ENCODE measurements at places on chromosomes 5 and 9.

- DNase-seq: no peak
These were observed 66.8 kb downstream of the FBXL7 start for GRCh38 chr5:15566789-15567188.

DNA sequence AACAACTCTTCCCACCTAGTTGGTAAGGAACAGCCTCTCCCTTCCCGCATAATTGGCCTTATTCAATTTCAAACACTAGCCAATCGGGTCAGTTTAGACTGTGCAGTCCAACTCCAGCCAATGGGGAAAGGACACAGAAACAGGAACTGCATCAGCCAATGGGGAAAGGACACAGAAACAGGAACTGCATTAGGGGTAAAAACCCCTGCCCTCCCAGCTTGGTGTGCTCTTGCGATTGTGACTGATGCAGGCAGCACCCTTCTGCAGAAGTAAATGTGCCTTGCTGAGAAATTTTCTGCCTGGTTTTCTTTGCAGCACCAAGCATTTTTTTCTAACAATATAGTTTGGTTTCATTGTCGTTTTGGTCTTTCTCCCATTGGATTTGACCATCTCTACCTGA, 8.5 kb upstream of the GLT6D1 start:
- no peak for DNase-seq

GRCh38 chr5:1727571-1727970, 72.1 kb downstream of the MRPL36 start:
- DNase-seq: no peak

GRCh38 chr9:89597711-89598362, 7.0 kb upstream of the GADD45G start:
- DNase-seq: no peak

DNA sequence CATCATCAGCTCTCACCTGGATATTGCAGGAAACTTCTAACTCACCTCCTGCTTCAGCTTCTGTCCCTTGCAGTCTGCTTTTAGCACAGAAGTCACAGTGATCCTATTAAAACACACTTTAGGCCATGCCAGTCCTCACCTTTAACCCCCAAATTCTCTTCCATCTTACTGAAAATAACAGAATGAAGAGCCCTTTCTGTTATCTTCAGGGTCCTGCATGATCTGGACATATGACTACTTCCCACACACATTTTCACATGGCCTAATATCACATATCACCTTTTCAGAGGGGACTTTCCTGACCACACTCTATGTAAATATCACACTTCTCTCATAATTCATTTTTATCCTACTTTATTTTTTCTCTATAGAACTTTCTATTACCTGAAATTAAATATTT, 550.6 kb upstream of the CLINT1 start:
- no peak for DNase-seq

DNA sequence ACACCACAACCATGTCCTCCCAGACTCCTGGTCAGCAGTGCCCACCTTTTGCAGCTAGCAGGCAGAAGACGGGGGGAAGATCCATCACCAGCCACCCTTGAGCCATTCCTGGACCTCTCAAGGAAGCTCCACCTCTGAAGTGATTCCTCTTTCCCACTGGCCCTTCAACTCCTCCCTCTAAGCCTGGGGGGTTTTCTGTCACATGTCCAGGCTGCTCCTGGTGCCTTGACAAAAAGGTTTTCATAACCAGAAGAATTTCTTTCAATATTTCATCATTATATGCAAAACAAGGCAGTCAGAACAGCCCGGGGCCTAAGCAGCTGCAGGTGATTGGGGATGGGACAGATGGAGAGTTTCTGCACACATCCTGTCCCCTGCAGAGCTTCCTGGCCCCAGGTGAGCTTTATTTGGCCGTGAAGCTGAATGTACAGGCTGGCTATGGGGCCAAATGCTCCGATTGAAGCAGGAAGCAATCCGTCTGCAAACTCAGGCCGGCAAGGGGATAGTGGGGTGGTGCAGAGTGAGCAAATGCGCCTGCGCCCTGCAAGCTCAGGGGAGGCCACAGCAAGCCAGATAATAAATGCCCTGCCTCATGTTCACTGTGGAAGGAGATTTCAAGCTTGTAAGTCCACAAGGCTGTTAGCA, 173.5 kb downstream of the C5orf15 start:
- DNase-seq: no peak

DNA sequence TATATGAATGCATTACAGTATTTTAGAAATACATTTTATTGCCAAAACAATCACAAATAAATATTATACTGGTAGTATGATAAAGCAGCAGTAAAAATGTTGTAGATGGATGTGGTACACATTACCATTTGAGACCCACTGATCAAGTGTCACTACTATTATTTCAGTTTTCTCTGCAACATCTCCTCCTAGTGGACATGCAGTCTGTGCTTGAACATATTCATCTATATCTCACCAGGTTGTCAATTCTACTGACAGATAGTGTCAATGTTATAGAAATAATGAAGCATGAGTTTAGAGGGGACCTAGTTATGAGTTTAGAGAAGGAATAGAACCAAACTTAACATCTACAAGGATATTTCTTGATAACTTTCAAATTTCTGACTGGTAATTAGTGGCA, 39.2 kb upstream of the ELOVL7 start:
- DNase-seq: no peak

DNA sequence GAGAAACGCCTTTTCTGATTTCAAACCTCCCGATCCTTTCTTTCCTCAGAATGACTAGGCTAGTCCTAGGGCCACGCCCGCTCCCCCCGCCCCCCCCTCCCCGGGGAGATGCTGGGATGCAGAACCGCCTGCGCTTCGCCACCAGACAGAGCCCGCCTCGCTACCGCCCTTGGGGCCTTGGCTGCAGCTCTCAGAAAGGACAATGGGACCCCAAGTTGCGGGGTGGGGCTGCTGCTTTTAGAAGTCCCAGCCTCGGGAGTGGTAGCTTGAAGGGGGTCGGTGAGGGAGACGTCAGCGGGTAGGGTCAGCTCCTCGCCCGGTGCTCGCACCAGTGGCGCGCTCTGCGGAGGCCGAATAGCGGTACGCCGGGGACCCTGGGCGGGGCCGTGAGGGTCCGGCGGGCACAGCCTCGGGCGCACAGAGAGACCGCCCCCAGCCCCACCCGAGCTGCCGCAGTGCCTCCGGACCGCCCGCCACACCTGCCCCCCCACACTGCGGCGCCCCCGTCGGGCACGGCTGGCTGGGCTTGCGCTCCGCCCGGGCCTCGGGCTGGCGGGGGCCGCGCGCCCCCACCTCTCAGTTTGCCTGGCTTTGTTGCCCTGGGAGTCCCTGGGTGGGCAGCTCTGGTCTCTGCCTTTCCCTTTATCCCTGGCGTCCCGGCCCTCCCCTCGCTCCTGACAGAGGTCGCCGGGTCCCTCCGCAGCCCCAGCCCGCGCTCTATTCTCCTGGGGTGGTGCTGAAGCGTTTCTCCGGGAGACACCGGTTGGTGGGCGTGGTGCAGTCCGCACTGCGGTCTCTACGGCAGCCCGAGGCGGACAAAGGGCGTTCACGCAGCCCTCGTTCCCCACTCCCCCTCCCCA, 1.2 kb downstream of the MAP1B start:
- peak; percentile 82 for DNase-seq

DNA sequence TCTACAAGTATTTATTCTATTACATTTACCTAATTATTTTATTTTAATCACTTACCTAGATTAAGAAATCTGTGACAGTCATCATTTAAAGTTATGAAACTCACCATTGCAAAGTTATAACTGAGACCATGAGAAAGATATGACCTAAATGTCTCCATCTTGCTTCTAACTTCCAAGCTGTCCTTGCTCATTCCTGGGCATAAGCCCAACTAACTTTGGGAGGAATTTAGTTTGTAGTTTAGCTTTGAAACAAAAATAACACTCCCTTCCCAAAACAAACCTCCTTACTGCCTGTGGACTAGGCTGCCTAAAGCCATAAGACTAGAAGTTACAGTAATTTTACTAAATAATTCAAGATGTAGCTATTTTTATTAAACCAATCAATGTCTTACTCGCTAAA, 195.6 kb upstream of the RAI14 start:
- no peak for DNase-seq

- no peak for DNase-seq
These were observed 268.1 kb downstream of the FSTL4 start for GRCh38 chr5:133344266-133344665.

DNA sequence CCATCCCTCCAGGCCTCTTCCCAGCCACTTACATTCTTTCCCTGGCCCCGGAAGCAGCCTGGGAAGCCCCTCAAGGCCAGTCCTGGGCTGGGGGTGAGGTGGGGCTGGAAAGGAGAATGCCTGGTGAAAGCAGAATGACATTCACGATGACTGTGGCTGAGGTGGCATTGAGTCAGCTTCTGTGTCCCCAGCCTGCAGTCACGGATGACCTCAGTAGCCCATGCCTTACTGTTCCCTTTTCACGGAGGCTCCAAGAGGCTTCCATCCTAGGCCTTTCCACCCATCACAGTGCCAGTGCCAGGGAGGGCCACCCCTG, 2.7 kb downstream of the PRDM12 start:
- DNase-seq: no peak

- no peak for DNase-seq
These were observed 161.5 kb upstream of the DMAC1 start for GRCh38 chr9:7961076-7961475.
